ENCODE measurements at places on chromosomes 16 and 17. TPM values are rescaled to one million over a fixed set of nuclear protein-coding genes. Genes with fewer than 3 reads are reported as not detected.

The ENPP7 gene
- total RNA-seq = not detected

The CCL7 gene
- total RNA-seq = not detected

The IRX6 gene
- total RNA-seq = not detected

The BCO1 gene
- total RNA-seq = not detected

The STARD3 gene
- 60.5 TPM for total RNA-seq

The LHX1 gene
- total RNA-seq = under 0.01 TPM

The CMTM1 gene
- 2.1 TPM for total RNA-seq

The BCAR1 gene
- total RNA-seq = 73.8 TPM

The SLFN12L gene
- not detected for total RNA-seq

The KRT16 gene
- 69.1 TPM for total RNA-seq
